Calu3 (cell line): ENCODE measurements at places on chromosomes 5 and 9. TPM values are rescaled to one million over a fixed set of nuclear protein-coding genes. Genes with fewer than 3 reads are reported as not detected.

DNA sequence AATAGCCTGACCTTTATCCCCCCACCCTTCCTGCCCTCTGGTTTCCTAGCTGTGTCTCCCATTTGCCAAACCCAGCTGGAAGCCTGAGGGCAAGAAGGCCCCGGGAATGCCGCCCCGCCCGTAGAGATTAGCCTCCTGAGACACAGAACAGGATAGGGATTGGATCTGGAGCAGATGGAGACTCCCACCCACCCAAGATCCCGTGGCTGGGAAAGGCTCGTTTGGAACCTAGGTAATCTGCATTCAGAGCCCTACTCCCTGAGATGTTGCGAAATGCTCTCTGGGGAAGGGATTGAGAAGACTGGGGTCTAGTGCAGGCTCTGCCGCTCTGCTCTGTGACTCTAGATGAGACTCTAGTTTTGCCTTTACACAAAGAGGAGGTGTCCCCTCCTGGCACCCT, 10.9 kb downstream of the AQP3 start:
- no peaks in the 10 kb centered on the region for H3K27me3 ChIP-seq
- H3K4me3 ChIP-seq, result no peak overlapping the region
- no peak for DNase-seq
- no peak overlapping the region for H3K27ac ChIP-seq

DNA sequence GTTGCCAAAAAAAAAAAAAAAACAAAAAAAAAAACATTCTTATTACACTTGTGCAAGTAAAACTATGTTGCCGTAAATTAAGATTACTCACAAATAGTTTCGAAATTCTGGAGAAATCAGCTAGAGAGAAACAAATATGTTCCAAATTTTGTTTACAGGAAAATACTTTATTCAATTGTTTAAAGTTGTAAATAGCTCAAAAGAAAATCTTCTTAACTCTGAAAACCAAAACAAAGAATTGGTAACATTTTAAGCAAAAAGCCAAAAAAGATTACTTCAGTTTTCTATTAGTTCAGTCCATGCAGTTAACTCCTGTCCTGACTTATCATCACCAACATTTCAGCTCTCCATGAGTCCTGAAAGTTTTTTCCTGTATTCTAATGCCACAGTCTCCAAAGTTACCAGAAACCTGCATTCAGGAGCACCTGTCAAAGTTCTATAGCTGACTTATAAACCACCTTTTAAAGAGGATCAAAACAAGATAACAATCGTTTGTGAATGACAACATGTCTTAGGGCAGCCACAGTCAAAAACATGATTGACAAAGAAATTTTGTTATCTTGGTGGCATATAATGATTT, 194.1 kb downstream of the RANBP17 start:
- H3K4me3 ChIP-seq, result no peak overlapping the region
- DNase-seq, result no peak
- H3K36me3 ChIP-seq, result peaks cover 4% of the 10 kb centered on the region
- H3K27me3 ChIP-seq, result no peaks in the 10 kb centered on the region

DNA sequence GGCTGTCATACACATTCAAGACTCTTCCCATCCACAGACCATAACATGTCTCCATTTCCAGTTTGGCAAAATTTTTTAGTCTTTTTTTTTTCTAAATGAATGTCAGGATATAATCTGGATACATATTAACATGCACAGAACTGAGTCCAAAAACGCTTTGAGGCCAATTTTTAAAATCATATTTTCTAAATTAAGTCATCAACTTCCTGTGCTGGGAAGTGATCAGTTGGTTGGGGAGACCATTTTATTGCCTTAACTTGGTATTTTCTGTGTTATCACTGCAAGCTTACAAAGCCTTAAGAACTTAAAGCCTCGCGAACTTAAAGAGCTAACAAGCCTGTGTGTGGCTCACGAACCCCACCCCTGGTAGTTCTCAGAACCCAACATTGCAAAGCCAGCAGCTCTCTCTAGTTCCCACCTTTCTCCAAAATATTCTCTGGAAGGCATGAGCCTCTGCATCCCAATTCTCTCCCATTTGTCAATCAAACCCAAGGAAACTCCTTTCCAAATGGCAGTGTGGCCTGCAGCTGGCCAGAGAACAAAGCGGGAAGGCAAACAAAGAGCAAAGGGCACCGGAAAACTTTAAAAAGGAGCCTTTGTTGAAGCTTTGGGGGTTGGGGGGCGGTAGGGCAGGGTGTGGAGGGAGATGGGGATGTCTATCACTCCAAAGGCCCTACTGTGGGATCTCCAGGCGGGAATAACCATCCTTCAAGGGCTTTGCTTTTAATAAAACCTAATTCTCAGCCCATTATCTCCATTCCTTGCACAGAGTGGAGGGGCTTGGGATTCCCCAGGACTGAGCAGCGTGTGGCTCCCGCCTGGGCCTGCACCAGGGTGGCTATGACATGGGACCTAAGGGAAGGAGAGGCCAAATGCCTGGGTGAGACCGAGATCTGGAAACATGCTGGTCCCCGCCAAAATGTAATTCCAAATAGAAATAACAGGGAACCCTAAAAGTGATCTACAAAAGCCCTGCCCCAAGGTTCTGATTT, 65.0 kb downstream of the ROR2 start:
- no peak for DNase-seq
- no peak overlapping the region for H3K27ac ChIP-seq
- peaks cover 67% of the 10 kb centered on the region for H3K27me3 ChIP-seq
- no peaks in the 10 kb centered on the region for H3K4me1 ChIP-seq
- H3K4me3 ChIP-seq, result no peak overlapping the region
- no peaks in the 10 kb centered on the region for H3K36me3 ChIP-seq

Gene OTULINL
- total RNA-seq, result 3.6 and 5.3 TPM in 2 replicates

- DNase-seq, result no peak
- no peak overlapping the region for H3K4me3 ChIP-seq
These were observed 424.8 kb downstream of the TMEM38B start for GRCh38 chr9:106119176-106119575.

Gene DND1
- 2.8 and 2.9 TPM in 2 replicates for total RNA-seq

- no peaks in the 10 kb centered on the region for H3K27me3 ChIP-seq
- no peak overlapping the region for H3K27ac ChIP-seq
- no peak overlapping the region for H3K4me3 ChIP-seq
- H3K4me1 ChIP-seq, result no peaks in the 10 kb centered on the region
These were observed 99.2 kb downstream of the PHF2 start for GRCh38 chr9:93675336-93676150.

Gene DBH
- total RNA-seq, result not detected in 2 replicates

DNA sequence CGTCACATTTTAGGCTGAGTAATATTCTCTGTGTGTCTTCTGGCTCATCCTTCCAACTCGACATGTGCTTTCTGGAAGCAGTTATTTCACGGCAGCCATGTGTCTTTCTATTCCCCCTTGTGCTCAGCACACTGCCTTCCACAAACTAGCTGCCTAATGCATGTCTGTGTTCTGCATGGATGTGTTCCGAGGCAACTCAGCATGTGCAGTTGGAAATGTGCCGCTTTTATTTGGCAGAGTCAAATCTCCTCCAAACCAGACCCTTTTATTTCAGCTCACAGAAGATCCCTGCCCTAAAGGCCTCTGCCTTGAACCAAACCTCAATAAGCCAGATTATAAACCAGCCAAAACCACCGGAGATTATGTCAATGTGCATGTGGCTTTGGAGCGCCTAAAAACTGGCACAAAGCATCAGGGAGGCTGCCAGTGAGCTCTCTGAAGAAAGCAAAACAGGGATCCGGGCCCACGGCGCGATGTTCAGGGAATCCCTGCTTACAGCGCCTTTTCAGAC, 360.2 kb downstream of the DEPDC1B start:
- no peak for DNase-seq
- H3K36me3 ChIP-seq, result no peaks in the 10 kb centered on the region
- peaks cover 11% of the 10 kb centered on the region for H3K27me3 ChIP-seq
- no peak overlapping the region for H3K4me3 ChIP-seq
- no peak overlapping the region for H3K27ac ChIP-seq

GRCh38 chr5:140603734-140604133, 29.2 kb downstream of the CD14 start:
- no peaks in the 10 kb centered on the region for H3K27me3 ChIP-seq
- no peak overlapping the region for H3K4me3 ChIP-seq
- no peak for DNase-seq
- peaks cover under 1% of the 10 kb centered on the region for H3K4me1 ChIP-seq

Gene NTRK2
- 1.5 and 2.1 TPM in 2 replicates for total RNA-seq

GRCh38 chr5:33417632-33418031, 23.1 kb upstream of the TARS1 start:
- H3K36me3 ChIP-seq, result no peaks in the 10 kb centered on the region
- peaks cover 15% of the 10 kb centered on the region for H3K27me3 ChIP-seq
- no peak for DNase-seq
- no peak overlapping the region for H3K4me3 ChIP-seq
- no peak overlapping the region for H3K27ac ChIP-seq

DNA sequence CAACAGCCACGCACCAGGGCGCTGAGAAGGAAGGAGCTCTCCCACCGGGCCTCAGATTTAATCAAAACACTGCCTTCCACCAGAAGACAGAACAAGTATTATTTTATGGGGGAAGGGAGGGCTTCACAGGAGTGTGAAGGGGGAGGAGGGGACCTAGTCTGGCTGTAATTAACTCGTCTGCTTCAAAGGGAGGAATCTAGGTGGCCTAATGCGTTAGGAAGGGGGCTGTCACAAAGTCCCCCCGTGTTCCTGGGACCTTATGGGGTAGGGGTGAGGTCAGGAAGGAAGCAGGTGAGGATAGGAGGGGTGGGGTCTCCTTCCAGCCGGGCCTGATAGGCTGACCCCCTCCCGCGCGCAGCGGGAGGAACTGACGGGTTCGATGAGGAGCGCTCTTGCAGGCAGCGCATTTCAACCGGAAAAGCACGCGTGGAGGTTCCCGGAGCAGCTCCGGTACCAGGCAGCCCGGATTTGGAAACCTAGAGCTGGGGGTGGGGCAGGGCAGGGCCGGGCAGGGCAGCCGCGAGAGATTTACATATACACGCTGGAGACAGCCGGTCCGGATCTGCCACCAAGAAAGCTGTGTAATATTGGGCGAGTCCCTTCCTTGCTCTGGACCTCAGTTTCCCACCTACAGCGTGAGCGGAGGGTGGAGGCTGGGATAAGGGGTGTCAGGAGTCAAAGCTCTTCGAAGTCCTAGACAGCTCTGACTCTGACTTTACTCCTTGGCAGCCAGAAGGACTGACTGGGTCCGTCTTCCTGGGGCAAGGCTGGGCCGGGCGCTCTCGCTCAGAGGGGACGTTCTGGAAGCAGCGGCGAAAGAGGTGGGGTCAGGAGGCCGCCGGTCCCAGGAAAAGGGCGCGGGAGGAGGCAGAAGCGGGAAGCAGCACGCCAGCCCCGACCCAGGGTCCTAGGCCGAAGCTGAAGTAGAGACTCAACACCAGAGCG, 1.8 kb downstream of the SHB start:
- H3K36me3 ChIP-seq, result peaks cover 63% of the 10 kb centered on the region
- peaks cover 18% of the 10 kb centered on the region for H3K4me1 ChIP-seq

Gene PAPPA
- total RNA-seq, result not detected in 2 replicates

GRCh38 chr5:34734326-34734725, 78.2 kb downstream of the RAI14 start:
- no peak overlapping the region for H3K27ac ChIP-seq
- peaks cover 19% of the 10 kb centered on the region for H3K4me1 ChIP-seq
- H3K4me3 ChIP-seq, result no peak overlapping the region
- no peaks in the 10 kb centered on the region for H3K36me3 ChIP-seq
- no peaks in the 10 kb centered on the region for H3K27me3 ChIP-seq

- no peak for DNase-seq
- H3K27me3 ChIP-seq, result peaks cover 22% of the 10 kb centered on the region
- no peaks in the 10 kb centered on the region for H3K4me1 ChIP-seq
- H3K27ac ChIP-seq, result no peak overlapping the region
- H3K36me3 ChIP-seq, result no peaks in the 10 kb centered on the region
These were observed 67.5 kb downstream of the COL15A1 start for GRCh38 chr9:99011161-99011709.

GRCh38 chr5:52725808-52726207, 61.9 kb upstream of the ITGA1 start:
- no peaks in the 10 kb centered on the region for H3K27me3 ChIP-seq
- H3K4me3 ChIP-seq, result no peak overlapping the region
- peaks cover 30% of the 10 kb centered on the region for H3K4me1 ChIP-seq
- DNase-seq, result no peak
- H3K27ac ChIP-seq, result peak overlapping the region; percentile 15

GRCh38 chr5:45355189-45355992, 340.8 kb downstream of the HCN1 start:
- H3K4me3 ChIP-seq, result no peak overlapping the region
- no peaks in the 10 kb centered on the region for H3K36me3 ChIP-seq
- DNase-seq, result no peak
- no peak overlapping the region for H3K27ac ChIP-seq
- H3K4me1 ChIP-seq, result no peaks in the 10 kb centered on the region

DNA sequence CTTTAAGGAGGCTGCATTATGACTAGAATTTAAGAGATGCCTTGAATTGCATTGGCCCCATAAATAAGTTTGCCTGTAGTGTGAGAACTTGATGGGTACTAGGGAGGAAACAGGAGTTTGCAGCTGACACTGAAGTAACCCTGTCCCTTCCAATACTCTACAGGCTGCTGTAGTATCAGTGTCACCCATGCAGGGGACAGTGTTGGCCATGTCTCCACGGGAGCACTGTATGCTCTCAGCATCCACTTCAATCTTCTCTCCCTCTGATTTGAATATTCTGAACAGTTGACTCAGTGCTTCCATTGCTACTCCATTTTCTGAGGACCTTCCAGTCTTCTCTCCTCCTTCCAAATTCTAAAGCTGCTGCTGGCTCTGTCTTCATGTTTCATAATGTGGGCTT, 11.4 kb upstream of the IFNA14 start:
- no peaks in the 10 kb centered on the region for H3K36me3 ChIP-seq
- no peak overlapping the region for H3K27ac ChIP-seq
- peaks cover 16% of the 10 kb centered on the region for H3K4me1 ChIP-seq
- peaks cover 3% of the 10 kb centered on the region for H3K27me3 ChIP-seq
- DNase-seq, result no peak
- no peak overlapping the region for H3K4me3 ChIP-seq

DNA sequence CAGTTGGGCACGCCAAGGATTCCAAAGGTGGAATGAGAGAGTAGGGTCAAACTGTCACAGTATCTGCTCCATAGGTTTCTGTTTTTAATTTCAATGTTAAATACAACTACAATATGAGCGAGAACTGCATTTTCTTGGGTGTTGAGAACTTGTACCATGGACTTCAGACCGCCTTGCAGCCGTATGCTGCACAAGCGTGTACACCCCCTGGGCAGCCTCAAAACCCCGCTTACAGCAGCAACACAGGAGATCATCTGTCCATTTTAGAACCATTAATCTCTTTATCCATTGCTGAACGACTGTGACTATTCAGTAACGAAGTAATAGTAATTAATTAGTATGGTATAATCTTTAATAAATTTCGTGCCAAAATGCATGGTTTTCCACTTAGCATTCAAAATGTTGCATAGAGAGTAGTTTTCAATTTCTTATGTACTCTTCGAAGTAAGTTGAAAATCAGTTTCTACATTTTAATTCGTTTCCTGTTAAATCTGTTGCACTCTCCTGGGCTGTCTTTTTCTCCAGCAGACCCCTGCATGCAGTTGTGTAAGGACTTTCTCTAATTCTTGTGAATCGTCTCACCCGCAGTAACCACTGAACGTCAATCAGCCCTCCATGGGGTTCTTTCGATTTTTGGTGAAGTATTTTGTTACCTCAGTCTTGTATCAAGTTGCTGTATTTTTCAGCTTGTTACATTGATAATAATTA, 42.0 kb upstream of the GARNL3 start:
- H3K27ac ChIP-seq, result no peak overlapping the region
- peaks cover 39% of the 10 kb centered on the region for H3K27me3 ChIP-seq
- no peak overlapping the region for H3K4me3 ChIP-seq
- DNase-seq, result no peak
- peaks cover 11% of the 10 kb centered on the region for H3K4me1 ChIP-seq
